ENCODE measurements at places on chromosomes 7 and 10. TPM values are rescaled to one million over a fixed set of nuclear protein-coding genes. Genes with fewer than 3 reads are reported as not detected.

DNA sequence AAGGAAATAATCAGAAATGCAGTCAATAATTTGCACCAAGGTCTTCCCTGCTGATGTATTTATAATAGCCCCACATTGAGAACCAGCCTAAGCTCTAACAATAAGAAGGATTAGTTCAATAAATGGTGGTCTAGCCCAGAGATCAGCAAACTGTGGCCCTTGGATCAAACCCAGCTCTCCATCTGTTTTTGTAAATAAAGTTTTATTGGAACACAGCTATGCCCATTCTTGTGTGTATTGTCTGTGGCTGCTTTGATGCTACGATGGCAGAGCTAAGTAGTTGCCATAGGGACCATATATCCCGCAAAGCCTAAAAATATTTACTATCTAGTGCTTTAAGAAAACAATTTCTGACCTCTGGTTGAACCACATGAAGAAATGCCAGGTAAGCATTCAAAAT is 154.9 kb downstream of the EMX2 start:
- no peak for DNase-seq

The ITPRIP gene
- 15.7 TPM for total RNA-seq

The TSC22D4 gene
- 25.6 TPM for total RNA-seq

- no peak for DNase-seq
Measured at GRCh38 chr10:102626026-102626685, 18.1 kb upstream of the TRIM8 start.

- DNase-seq, result no peak
Measured at GRCh38 chr7:130135208-130136205, 65.2 kb downstream of the KLHDC10 start.

DNA sequence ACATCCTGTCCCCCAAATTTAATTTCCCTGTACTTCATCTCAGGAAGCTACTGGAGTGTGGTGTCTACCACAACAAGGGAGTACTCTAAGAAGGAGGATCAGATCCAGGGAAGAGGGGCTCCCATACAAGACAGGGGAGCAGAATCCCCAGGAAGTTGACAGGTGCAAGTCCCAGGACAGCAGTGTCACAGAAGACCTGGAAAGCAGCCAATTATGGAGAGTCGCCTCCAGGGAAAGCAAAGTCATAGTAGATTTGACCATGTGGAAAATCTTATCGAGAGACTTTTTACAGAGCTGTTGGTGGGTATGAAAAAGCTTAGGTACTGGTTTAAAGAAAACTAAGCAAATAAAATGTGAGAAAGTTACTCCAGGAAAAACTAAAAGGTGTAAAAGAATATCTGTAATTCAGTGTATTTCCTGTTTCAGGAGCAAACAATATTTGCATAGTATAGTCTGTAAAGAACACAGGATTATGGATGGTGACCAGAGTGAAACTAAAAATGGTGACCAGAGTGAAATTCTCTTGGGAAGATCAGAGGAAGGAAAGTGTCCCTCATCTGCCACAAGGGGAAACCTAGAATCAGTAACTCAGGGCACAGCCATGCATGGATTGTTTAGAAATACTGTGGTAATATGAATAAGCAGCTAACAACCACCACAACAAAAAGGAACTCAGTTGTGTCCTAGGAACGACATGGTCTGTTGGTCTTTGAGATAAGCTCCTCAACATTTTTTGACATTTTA is 44.5 kb downstream of the LANCL2 start:
- DNase-seq, result no peak

GRCh38 chr10:130434446-130435385 is 298.5 kb downstream of the GLRX3 start:
- no peak for DNase-seq

DNA sequence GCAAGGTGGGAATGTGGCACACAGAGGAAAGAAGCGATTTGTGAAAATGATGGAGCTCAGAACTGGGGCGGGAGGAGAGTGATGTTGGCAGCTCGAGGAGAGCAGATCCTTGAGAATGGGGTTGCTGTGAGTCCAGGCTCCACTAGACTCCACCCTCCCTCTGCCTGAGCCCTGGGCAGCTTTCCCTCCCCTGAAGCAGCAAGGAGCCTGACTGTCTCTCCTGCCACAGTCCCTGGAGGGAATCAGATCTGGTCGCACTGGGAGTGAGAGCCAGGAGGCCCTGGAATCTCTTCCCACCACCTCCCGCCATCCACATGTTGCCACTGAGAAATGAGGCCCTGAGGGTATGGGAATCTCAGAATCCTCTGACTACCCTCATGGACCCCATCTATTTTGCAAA is 362.7 kb downstream of the PLXNA4 start:
- no peak for DNase-seq

- peak; percentile 92 for DNase-seq
Measured at GRCh38 chr10:22340329-22341189, 4.7 kb upstream of the SPAG6 start.

GRCh38 chr10:485776-486175 is 203.7 kb downstream of the DIP2C start:
- DNase-seq, result peak; percentile 52

The SHH gene
- not detected for total RNA-seq

DNA sequence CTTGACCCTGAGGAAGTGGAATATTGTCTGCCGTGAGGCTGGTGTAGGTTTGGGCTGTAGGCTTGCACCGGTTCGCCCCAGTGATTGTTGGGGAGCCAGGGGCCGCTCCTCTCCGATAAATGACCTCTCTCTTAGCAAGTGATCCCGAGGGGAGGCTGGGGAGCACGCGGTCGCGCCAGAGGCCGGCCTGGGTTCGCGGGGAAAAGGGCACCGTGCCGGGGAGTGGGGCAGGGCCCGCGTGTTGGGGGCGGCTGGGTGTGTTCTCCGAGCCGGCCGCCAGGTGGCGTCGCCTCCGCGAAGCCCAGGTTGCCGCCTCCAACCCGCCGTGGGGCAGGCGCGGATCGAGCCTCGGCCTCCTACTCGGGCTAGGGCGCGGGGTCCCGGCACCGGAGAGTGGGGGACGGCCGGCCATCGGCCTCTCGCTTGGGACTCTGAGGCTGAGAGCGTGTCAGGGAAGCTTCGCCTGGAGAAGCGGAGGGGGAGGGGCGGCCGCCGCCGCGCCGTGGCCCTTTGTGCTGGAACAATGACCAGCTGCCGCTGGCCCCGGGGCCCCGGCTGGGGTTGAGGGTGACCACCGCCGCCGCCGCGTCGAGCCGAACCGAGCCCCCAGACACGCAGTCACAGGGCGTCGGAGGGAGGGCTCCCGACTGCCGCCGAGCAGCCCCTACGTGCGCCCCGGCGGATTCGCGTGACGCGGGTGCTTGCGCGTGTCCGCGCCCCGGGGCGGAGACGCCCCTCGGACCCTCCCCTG is 442 bp upstream of the LZTS2 start:
- peak; percentile 72 for DNase-seq

DNA sequence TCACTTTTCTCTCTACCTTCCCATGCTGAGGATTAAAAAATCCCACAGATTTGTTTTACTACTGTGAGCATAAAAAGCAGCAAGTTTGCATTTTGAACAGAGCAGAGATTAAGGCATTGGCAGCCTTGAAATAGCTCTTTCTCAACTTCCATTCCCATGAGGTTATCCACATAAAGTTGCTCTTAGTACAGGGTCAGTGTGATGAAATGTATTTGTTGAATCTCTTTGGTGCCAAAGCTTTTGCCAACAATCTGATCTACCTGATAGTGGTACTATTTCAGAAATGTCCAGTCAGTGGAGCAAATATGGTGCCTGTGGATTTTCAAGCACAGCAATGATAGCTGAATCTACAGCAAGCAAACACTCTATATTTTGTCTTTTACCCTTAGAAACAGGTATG is 254.8 kb downstream of the INHBA start:
- peak; percentile 95 for DNase-seq

DNA sequence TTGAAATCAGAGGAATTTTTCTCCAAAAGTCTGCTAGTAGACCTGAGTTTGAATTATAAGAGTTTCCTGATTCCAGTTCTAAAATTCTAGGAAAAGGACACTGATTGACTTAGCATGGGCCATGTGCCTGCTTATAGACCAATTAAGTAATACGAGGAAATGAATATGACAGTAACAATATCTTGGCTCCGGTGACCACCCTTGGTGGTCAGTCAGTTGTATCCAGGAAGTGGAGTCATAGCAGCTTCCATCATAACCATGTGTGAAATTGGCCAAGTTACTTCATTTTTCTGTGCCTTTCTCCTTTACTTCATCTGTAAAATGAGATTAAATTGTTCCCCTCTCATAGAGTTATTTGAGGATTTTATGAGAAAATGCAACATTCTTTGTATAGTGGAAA is 66.9 kb downstream of the MTPAP start:
- DNase-seq, result peak; percentile 12

DNA sequence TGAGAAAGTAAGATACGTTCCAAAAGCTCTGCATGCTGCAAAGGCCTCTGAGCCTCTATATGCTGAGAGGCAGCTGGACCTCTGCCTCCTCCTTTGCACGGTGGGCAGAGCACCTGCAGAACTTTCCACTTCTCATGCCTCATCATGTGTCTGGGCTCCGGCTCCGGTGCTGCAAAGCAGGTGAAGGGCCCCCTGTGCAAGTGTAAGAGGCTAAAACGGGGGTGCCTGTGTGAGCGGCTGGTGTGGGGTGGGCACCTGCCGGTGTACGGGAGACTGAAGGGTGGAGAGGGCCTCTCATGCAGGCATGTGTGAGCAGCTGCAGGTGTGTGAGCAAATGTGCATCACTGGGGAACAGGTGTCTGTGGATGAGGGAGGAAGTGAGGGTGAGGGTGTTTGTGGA is 121.0 kb downstream of the KCNMA1 start:
- no peak for DNase-seq

- no peak for DNase-seq
Measured at GRCh38 chr10:81981724-81982123, 106.7 kb downstream of the NRG3 start.

DNA sequence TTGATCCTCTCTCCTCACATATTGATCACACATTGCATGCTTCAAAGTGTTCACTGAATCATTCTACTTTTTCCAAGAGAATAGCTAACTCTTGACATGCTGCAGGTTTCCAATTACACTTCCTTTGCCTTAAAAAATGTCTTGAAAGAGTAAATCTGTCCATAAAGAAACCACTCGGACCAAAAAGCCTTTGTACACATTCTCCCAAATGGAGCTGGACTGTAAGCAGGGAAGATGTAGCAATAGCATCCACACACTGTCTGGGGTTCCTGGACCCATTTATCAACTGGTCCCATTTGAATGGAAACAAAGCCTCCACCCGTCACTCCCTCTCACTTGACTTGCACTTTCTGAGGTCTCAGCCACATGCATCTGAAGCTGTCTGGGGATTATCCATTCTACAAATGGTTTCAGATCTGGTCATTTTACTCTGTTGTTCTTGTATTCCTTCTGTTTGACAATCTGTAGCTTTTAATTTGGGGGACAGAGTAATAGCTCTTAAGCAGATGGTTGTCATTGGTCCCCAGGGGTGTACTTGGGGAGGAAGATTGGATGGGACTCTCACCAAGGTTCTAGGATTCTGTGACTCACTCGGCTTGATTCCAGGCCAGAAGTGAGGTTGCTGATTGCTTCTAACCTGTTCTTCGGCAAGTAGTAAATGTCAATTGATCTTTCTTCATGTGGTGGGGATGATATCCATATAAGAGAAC is 203.5 kb downstream of the HIBADH start:
- DNase-seq, result no peak
